PC-9 (cell line): ENCODE measurements at places on chromosomes 6 and 20. TPM values are rescaled to one million over a fixed set of nuclear protein-coding genes. Genes with fewer than 3 reads are reported as not detected.

DNA sequence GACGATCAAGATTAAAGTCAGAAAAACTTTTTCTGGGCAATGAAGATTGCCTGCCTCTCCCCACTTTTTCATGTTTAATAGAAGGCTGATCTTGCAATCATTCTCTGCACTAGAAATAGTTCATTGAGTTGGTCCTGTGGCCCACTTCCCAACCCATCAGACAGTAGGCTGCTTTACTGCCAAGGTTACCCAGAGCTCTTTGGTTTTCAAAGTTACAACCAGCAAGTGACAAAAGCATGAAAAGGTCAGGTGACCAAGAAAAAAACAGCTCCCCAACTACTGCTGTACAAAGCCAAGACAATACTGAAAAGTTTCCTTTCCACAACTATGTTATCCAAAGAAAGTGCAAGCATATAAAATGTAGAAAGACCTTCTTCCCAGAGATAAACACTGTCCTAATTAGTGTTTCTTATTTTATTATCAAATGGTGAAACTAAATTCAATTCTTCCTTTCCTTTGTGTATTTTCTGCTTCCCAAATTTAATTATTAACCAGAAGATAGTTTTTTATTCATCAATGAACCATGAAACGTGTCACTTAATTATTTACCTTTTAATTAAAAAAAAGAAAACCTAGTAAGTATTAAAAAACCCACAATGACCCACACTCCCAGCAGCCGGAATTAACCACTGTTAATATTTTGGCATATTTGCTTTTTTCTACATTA is 16.6 kb downstream of the DNAAF9 start:
- no peak for DNase-seq

DNA sequence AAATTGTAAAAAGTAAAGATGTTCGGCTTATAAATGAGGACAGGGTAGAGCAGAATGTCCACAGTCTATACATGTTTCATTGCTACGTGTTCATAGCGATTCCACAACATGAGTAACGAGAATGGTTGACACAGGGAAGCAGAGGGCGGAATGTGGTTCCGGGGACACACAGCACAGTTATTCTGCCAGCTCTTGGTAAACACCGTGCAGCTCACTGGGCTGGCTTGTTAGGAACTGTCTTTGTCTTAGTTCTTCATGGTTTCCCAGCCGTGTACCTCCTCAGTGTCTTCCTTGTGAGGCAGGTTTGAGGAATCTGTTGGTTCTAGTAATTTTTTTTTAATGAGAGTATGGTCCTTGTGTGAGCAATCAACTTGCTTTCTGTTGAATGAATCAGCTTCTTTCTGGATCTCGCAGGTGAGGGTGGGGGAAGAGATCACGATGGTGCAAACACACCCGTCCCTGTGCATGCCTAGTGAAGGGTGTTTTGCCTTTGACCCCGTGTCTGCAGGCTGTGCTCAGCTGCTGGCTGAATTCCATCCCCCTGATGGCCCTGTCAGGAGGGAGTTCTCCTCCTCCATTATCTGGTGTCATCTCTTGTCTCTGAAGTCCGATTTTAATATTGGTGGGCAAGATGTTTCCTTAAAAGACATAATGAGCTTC is 168.2 kb downstream of the SMOC2 start:
- no peak for DNase-seq

Gene RAET1E
- 0.20 TPM in 1 of 2 replicates, not detected in the other for total RNA-seq

DNA sequence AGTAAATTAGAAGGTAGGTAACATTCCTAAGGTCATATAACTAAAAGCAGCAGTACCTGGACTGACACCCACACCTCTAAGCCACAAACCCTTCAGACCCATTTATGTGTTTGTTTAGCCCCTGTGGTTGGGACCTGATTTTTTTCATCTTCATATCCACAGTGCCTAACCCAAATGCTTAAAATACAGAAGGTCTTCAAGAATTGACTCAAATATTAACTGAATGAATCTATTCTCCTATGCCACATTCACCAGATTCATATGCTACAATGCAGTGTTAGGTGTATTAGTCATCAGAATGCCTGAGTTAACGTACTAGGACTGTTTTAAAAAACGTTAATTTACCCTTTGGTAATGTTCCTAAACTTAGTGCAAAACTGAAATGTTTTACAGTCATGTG is 124.8 kb downstream of the AHI1 start:
- no peak for DNase-seq

DNA sequence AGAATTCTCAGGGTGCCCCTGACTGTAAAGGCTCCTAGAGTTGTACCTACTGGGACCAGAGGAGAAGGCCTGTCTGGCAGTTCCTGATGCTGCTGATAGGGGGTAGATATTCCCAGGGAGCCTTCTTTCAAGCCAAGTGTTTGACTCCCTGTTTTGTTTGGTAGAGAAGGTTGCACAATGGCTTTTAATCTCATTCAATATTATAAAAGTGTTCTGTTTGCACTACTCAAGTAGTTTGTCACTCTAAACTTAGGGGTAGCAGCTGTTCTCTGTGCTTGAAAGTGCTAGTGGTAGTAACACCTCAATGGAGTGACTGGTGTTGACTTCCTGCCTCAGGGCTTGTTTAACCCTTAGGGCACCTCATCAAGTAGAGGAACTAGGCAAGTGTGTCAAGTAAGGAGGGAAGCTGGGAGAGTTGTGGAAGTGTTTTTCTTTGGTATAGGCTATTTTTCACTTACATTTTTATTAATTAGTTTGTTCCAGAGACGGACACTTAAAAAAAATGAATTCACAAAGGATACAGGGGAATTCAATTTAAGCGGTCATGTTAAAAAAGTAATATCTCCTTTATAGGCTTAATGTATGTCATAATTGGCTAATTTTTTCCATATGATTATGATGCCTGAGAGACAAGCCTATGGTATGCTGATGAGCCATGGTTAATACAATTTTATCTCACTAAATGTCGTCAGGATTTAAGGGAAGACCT is 38.1 kb downstream of the BICRAL start:
- no peak for DNase-seq

DNA sequence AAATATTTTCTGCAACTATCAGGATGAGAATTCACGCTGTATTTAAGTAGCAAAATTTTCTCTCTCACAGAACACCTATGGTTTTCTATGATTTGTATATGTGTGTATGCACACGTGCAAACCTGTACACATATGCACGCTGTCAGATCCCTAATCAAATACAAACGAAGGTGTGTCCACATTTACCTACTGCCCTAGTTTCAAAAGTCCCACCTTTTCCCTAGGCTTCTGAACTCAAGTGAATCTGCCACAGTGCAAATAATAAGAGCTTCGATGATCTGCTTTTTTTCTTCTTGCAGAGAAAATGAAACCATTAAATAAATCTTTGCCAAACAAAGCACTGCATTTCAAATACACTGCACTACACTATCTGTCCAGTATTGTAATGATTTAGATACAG is 6.5 kb downstream of the HIVEP2 start:
- no peak for DNase-seq

DNA sequence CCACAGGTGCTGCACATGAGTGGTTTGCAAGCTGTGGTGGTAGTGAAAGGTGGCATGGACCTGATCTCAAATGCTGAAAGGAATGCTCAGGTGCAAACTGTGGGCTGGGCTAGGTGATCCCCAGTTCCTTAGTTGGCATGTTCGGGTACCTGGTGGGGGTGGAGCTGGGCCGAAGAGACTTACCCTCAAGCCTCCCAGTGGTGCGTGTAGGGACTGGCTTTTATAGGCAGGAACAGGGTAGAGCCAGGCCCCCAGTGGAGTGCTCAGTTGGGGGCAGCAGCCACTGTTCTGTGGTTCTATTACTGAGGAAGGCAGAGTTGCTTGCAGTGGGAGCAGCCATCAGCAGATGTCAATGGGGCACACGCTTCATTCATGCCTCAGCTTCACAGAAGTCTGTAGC is 399.8 kb downstream of the HTR1B start:
- no peak for DNase-seq

DNA sequence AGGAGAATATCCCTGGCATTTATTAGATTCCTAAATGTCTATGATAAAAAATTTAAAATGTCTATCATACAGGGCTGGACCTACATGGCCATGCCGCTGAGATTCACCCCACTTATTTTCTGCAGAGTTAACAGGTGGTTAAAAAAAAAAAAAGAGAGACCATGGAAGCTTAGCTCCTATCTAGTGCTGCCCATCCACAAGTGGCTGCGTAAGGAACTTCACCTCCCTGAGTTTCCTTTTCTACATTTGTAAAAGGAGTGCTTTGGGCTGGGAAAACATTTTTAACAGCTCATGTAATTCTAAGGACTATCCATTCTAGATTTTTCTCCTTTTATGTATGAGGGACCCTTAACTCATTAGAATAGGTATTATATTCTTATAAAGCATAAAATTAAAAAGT is 534.1 kb downstream of the MMUT start:
- DNase-seq: no peak

GRCh38 chr20:10789386-10789785 is 115.6 kb upstream of the JAG1 start:
- no peak for DNase-seq

Gene CMTR1
- total RNA-seq: 28.3 and 37.0 TPM in 2 replicates

DNA sequence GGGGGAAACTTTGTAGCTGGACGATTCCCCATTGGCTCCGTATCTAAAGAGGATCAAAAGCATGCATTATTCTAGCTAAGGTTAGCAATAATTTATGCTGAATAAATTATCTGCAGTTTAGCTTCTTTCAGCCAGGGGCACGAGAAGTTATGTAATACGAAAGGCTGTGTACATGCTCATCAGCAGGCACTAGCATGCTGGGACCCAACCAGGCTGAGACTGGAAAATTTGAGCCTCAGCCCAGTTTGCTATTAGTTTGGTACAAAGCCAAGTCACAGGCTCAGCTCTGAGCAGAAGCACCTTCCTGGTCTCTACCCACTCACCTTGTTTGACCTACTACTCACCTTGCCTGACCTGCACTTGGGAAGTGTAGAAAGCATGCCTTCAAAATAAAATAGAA is 328.1 kb upstream of the ARID1B start:
- DNase-seq: no peak

Gene MTRF1L
- total RNA-seq: 5.7 and 8.0 TPM in 2 replicates

Gene DNAH8
- total RNA-seq: not detected in 2 replicates

Gene BANF2
- not detected in 2 replicates for total RNA-seq

DNA sequence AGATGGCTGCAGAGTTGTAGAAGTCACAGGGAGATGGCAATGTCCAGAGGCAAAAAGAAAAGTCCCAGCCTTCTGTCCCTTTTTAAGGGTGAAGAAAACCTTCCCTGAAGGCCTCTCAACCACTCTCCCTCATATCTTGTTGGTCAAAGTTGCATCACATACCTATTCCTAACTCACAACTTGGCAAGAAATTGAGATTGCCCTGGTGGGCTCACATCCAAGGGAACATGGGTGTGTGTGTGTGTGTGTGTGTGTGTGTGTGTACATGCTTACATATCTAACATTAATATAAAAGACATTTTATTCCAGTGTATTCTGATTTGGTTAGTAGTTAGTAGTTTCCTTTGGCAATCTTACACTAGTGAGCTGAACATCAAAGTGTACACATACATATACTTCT is 144.3 kb upstream of the SALL4 start:
- no peak for DNase-seq

Gene MANEA
- 7.2 and 11.0 TPM in 2 replicates for total RNA-seq

- DNase-seq: peak; percentile 61
Measured at GRCh38 chr6:158839796-158840195, 20.6 kb upstream of the EZR start.

DNA sequence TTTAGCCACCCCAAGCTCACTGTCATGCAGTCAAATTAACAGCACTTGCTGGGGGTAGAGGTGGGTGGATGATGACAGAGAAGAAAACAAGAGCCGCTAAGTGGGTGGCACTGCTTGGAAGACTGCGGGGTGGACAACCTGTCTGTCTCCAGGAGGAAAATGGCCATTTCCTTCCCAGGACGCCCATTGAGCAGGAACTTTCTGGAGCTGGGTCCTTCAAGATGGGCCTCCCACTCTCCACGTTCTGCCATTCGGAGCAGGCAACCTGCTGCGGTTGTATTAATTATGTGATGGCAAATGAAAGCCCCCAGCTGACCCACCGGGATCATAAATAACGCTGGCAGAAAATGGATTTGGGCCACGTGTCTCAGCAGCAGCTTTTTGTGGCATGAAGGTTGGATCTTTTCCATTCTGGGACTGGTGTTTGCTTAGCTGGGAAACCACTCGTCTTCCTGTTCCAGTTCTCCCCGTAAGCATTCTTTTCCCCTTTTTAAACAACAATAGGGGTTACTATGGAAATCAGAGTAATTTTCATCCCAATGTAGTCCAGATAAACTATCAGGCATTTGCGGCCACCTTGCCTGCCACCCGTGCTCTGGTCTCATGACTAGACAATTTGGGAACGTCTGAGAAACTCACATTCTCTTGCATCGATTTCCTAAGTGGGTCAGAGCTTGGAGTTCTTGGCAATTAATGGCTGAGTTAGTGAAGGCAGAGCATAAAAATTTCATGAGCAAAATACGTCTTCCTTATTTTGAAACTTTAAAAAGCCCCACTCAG is 215.5 kb downstream of the ANKRD60 start:
- DNase-seq: no peak

DNA sequence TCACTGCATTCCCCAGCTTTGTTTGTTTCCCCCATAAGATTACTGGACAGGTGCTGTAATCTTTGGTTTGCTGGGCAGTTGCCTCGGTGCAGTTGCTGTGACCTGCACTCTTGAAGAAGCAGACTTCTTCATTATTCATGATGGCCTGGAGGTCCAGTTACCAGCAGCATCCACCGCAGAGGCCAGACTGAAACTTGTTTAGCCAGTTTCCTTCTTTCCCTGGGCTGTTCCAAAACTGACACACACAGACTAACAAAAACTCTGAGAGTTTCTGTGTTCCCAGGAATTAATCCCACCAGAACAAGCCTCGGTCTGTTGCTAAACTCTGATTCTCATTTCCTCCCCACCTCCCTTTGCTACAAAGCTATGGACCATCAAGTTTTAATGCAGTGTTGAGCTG is 144.1 kb downstream of the QRSL1 start:
- DNase-seq: peak; percentile 90

Gene KIAA0408
- total RNA-seq: not detected in 2 replicates

- no peak for DNase-seq
Measured at GRCh38 chr20:63071541-63072181, 64.9 kb upstream of the BHLHE23 start.

- no peak for DNase-seq
Measured at GRCh38 chr20:36881888-36882287, 6.0 kb downstream of the TLDC2 start.

DNA sequence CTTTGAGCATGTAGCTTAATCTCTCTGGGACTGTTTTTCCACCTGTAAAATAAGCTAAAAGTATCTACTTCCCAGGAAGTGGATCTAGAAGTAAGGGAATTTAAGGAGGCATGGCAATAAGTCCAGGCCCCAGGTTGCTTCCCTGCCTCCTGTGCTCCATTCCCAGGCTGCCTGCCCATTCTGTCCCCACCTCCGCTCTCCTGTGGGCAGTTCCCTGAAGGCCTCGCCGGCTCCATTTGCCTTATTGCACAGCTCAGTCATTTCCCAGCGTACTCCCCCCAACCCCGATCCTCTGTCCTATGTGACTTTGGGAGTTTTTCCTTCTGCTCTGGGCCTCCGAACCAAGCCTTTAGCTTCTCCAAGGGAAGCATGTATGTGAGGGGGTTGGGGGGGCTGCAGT is 4.6 kb downstream of the SLC29A1 start:
- no peak for DNase-seq

GRCh38 chr6:146813554-146813953 is 214.8 kb downstream of the ADGB start:
- DNase-seq: no peak

Gene PTGIS
- total RNA-seq: 26.9 and 30.3 TPM in 2 replicates

GRCh38 chr20:37877832-37878772 is 24.8 kb upstream of the VSTM2L start:
- no peak for DNase-seq
